ENCODE measurements at places on chromosomes 2 and 18.

- no peak for DNase-seq
These were observed 49.9 kb downstream of the TMEM17 start for GRCh38 chr2:62455957-62456692.

GRCh38 chr18:36419188-36419899 lies 121.8 kb downstream of the FHOD3 start:
- no peak for DNase-seq

DNA sequence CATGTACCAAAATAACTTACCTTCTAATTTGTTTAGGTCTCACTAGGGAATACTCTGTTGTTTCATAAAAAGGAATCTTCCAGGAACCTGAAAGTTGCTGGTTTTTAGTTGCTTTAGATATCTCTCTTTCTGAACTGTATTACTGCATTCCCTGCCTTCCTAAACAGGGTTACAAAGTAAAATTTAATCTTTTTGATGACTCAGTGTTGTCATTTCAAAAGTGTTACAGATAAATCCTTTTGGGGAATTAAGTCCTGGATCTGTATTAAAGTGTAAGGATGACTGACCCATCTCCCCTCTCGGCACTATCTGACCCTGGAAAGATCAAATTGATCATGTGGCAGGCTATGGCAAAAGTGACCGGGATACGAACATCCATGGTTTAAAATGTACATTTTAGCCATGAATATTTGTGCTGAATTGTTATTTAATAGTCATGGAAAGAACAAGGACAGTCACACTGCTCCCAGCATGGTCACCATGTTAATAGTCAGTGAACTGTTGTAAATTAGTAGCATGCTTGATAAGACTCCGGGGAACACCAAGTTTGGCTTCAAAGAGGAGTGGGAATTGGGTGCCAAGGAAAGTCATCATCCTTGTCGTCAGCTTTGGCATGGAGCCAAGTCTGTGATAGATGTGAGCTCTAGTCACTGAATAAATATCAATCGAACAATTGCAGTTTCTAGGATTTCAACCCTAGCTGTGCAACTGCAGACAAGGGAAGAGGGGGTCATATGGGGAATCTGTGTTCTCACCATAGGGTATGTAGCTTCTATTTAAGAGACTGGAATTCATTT lies 4.2 kb downstream of the PLEKHA3 start:
- DNase-seq: no peak

GRCh38 chr2:209305746-209306196 lies 118.1 kb upstream of the MAP2 start:
- DNase-seq: no peak

DNA sequence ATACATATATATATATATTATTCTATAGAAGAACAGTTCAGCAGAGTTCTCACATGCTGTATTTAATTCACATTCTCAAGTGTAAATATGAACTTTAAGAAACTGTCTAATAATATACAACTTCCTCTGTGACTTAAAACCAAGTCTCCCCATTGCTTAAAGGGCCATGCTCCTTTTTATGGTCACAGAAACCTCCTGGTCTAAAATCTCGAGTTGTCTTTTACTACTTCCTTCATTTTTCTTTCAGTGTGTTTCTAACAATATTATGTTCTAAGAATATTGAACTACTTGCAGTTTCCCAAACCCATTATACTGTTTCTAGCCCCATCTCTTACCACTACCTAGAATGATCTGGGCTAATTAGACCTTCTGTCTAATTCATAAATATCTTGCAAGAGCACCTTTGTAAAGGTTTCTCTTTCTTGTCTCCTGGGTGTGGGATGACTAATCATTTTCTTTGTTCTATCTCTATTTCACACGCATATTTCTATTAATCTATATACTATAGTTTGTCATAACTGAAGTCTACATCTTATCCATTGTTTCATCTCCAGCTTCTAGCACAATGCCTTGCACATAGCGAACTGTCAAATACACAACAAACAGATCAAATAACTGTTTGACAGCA lies 48.8 kb downstream of the ERBB4 start:
- no peak for DNase-seq

DNA sequence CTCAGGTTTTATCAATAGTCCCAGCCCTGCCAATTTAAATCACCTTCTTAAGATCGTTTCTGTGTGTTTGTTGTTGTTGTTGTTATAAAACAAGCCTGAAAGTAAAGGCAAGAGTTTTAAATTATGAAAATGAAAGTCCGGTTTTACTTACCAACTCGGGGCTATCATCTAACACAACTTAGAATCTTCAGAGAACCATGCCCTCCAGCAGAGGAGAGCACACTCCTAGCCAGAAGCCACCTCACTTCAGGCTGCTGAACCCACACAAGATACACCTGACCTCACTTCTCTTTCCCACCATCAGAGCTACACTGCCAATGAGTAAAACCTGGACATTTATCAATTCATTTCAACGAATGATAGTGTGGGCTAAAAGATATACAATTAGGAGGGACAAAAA lies 335.2 kb downstream of the IRS1 start:
- no peak for DNase-seq

Data from HEK293T (cell line).